Erythroblast (primary cell): ENCODE measurements at places on chromosomes 12 and 14.
A peak's percentile ranks its signal among the peaks of the same experiment; 100 is the strongest.

DNA sequence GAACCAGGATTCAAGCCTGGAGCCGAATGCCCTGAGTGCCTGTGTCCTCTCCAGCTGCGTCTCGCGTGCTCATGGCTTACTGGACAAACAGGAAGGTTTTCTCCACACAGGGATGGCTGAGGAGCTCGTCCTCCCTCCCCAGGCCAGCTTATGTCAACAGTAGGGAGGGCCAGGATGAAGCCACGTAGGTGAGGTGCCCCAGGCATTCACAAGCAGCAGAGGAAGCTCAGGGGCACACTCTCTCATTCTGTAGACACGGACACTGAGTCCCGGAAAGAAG, 49.3 kb downstream of the TRPV4 start:
- no peak for DNase-seq

DNA sequence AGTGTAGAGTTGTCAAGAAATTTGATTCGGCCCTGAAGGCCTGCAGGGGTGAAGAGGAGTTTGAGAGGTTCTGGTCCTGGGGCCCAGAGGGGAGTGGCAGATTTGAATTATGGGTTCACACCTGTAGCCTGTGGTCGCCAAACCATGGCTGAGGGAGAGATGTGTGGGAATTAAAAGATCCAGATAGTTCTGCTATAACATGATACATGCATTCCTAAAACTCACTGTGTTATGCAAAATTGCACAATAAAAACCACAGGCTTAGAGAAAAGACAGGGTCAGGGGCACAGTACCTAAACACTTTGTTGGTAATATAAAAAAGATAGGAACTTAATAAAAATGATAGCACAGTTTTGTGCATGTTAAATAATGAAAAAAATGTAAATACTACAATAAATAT, 106.2 kb downstream of the TMEM30B start:
- no peak for DNase-seq

DNA sequence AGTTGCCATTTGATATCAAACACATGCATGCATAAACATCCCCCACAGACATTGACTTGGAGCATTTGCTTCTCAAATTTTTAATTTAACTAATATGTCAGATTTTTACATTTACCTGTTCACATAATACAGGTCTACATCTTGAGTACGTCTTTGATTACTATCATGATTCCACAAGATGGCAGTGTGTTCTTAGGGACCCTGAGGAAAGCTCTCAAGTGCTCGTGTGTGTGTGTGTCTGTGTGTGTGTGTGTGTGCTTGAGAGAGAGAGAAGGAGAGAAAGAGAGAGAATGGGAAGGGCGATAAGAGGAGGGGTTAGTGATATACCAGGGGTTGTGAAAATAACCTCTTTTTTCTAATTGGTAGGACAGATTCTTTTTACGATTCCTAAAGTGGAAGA, 167.1 kb upstream of the OR4E1 start:
- peak; percentile 9 for DNase-seq

DNA sequence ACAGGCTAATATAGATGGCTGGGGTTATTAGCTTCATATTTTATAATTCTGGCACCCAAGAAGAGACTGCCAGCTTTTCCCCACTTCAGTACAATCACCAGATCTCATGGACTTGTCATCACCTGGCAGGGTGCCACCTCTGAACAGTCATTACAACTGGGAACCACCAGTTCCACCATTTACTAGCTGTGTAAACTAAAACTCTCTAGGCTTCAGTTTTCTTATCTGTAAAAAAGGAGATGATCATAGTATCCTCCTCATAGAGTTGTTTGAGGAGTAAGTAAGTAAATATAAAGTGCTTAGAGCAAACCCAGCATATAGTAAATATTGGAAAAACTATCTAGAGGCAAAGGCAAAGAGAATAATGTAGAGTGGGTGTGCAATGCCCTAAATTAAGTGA, 19.3 kb downstream of the CPNE8 start:
- peak; percentile 39 for DNase-seq
